ENCODE measurements at places on chromosomes 7 and 10.

DNA sequence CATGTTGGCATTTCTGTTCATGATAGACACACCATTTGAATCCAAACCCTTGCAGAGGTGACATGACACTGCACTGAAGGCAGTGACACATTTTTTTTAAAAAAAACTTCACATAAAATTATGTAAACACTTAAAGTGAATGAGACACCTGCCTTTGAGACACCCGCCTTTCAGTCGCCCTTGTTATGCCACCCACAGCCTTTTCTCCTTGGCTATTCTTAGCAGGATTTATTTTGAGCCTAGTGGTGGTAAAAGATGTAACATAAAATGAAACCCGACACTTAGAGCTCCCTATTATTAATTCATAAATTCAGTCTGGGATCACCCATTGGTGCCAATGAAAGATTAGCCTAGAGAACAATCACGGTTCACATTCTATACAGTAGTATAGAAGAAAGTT lies 161.3 kb downstream of the DYNC1I1 start:
- DNase-seq = no peak

DNA sequence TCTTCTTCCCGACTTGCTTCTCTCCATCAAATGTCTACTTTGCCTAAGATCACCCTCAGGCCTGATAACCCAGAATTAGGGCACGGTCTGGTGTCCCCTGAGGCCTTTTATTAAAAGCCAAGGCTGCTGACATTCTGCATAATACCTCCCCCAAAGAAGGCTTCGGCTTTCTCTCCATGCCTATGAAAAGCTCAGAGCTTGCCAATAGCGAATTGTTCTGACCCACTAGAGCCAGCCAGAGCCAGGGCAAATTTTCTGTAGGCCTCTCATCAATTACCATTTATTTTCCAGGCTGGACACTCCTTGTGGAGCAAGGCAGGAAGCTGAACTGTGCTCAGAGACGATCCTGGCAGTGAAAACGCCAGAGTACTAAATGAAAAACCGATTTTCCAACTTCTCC lies 64.3 kb upstream of the ADRB1 start:
- DNase-seq = no peak

DNA sequence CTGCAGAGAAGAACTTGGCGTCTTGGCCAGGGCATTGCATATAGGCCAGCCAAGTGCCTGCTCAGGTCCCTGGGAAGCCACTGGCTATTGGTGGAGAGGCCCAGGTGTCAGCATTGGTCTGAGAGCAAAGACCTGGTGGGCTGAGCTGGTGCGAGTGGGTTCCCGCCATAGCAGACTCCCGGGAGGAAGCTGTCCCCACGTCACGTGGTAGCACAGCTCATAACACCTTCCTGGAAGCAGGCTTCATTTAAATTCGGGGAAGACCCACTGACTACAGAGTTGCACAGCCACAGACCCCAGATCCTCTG lies 130.5 kb downstream of the WDR37 start:
- no peak for DNase-seq

GRCh38 chr7:19915596-19915995 lies 142.2 kb upstream of the TMEM196 start:
- DNase-seq = no peak

DNA sequence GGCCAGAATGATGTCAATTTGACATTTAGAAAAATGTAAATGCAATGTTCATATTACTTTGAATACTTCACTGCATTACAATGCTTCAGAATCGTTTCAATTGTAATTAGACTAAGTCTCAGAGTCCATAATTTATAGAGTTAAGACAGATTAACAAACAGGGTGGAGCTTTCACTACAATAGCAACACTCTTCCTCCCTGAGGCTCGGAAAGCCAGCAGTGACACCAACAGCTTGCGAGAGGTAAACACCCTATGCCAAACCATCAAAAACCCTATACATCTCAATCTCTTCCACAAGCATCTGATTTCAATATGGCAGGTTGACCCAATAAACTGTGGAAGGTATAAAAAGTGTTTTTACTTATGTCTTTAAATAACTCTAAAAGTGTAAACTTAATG lies 72.2 kb downstream of the DOCK4 start:
- DNase-seq = no peak

DNA sequence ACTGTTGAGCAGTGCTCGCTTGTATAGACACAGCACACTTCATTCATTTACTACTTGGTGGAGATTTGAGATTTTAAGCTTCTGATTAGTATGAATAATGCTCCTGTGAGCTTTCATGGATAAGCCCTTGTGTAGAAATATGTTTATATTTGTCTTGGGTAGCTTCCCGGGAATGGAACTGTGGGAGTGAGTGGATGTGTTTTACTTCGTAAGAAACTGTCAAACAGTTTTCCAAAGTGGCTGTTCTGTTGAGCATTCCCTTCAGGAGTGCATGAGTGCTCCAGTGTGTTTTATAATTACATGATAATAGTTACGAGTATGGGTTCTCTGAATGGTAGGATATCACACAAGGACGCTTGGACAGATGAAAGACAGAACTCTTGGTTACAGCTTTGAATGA lies 49.4 kb downstream of the VWC2 start:
- DNase-seq = no peak

DNA sequence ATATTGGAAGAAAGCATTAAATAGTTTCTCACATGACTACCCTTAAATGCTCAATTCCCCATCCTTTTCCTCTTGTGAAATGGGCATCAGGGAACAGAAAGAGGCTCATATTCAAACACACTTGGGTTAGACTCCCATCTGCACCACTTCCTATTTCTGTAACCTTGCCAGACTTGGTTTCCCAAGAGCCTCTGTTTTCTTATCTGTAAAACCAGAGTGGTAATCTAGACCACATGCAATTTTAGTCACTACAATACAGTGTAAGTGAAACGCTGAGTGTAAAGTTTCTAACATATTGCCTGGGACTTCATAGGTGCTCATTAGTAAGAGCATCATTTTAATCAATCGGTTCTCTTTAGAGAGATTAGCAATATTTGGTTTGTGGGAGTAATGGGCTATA lies 136.3 kb downstream of the SORCS1 start:
- no peak for DNase-seq

DNA sequence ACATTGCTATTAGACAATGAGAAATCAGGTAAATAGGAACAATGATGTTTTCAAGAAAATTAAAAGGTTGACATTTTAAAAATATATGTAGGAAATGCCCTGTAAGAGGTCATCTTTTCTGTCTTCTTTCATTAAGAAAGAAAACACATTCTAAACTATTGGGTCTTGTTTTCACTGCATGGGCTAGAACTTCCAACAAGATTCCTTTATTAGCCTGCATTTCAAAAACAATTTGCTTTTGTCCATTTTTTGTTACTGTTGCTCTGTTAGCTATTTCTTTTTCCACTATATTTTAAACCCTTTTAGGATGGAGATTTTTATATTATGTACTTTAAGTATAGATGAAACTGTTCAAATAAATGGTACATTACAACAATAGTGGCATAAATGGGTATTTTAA lies 9.2 kb downstream of the REEP3 start:
- no peak for DNase-seq

DNA sequence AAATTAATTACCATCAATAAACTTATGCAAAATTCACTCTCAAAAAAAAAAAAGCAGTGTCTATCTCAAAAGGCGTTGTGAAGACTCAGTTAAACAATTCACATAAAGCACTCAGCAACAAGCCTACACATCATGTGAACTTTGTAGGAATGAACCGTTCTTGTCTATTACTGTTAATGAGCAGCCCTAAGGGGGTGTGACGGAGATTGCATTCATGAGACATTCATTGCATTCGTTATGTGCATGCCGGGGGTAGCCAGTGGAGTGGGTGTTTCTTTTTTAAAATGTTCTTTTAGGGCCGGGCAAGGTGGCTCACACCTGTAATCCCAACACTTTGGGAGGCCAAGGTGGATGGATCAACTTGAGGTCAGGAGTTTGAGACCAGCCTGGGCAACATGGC lies 193.0 kb downstream of the PRPF18 start:
- no peak for DNase-seq

- no peak for DNase-seq
These were observed 112.0 kb downstream of the NPTX2 start for GRCh38 chr7:98729121-98729520.

DNA sequence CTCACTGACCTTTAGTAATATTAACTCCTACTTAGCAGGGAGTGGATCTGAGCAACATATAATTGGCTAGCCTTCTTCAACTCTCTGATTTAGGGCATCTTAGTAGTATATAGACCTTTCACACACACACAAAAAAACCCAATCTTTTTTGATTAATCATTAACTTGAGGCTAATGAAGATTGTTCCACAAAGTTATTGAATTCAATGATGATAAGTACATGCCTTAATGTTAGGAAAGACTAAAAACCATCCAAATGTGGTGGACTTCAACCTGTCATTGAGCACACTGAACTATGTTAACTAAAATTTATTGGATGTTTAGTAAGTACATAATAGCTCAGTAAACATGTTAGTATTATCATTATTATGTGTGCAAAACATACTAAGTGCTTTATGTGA lies 179.4 kb upstream of the SLC25A13 start:
- DNase-seq = no peak

DNA sequence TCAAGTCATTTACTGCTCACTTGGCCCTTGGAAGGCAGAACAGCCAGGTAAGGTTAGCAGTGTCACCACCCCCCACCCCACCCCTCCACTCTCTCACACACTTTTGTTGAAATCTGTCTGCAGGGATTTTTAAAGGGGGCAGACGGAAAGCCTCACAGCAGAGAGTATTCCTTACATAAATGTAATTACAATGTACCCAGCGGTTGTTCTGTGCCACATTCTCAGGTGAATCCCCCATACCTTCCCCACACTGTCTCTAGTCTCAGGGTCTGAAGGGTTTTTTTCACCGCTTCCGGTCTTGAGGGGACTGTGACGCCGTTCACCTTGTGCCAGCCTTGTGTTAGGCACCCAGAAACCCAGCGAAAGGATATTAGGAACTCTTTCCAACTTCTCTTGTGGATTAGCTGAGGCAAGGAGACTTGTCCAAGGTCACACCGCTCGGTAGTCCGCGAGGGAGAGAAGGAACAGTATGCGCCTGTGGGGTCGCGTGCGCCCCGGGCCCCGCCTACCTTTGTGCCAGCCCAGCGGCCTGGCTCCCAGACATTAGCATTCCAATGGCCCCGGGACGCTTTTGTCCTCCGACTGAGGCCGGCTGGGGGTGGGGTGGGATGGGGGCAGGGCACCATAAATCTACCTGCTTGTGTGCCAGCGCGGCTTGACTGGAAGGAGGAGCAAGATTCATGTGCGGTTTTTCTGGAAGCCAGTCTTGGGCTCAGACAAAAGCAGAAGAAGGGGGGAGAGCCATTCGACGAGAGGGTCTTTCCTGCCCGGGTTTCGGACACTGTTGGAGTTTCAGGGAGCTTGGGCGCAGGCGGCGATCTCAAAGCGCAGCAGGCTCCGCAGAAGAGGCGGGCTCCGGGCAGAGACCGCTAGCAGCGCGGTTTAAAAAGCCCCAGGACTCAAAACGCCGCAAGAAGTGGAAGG lies 4.5 kb downstream of the NEUROG3 start:
- no peak for DNase-seq

DNA sequence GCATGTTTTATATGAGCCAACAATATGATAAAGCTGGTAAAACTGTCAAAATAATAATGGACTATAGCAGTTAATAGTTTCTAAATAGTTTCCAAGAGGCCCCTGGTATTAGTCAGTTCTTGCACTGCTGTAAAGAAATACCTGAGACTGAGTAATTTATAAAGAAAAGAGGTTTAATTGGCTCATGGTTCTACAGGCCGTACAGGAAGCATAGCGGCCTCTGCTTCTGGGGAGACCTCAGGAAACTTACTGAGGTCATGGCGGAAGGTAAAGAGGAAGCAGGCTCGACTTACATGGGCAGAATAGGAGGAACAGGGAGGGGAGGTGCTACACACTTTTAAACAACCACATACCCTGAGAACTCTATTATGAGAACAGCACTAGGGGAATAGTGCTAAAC lies 104.6 kb downstream of the PPP1R9A start:
- no peak for DNase-seq

DNA sequence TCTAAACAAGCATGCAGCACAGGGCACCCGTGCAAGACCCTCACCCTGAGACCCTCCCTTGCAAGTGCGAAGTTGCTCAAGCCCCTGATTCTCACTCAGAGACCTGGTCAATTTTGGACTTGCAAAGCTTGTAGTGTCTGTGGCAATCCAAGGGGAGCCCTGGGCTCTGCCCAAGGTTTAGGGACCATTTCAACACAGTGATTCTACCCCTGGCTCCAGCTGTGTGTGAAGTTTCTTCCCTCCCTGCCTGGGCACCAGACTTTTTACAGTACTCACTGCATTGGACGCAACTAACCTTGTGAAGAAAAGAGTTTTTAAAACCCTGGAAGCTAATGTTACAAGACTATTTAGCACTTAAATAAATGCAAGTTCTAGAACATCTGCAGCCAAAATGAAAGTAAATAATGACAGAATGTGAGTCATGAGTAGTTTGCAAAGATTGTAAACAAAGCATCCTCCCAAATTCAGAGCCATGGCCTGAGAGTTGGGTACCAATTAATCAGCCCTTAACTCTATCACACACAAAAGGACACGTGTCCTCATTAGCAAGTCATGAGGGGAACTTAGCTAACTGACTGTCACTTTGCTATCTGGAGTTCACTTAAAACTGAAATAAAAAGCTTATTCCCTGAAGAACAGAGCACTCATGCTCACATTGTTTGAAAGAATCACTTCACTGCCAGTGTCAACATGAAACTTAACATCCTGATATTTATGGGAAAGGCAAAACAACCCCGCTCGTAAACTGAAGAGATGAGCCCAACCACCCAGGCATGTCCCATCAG lies 48.1 kb downstream of the RGS10 start:
- no peak for DNase-seq

GRCh38 chr7:26250239-26250638 lies 41.4 kb upstream of the SNX10 start:
- DNase-seq = no peak

GRCh38 chr10:119119400-119119799 lies 15.5 kb downstream of the DENND10 start:
- DNase-seq = no peak

DNA sequence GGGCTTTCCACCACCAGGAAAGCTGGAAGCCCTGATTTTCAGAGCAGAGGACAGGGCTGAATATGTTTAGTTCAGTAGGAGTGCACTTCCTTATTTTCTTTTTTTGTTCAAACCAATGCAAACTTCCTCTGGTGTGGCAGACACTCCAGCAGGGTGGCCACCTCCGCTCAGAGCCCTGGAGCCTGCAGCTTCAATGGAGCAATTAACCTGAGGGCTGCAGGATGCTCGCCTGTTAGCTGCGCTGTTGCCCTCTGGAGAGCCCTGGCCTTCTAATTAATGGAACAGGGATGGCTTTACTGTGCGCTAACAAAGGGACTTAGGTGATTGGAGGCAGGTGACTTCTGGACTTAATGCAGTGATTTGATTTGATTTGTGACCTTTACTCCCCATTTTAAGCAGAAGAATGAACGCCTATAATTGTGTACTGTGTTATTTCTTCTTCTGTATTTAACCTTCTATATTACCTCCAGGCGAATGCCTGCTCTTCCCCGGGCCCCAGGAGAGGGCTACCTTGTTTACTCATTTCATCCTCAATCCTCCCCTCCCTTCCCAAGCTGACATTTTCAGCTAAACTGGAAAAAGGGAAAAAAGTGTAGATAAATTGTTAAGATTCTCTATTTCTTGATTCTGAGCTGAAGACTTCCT lies 123.0 kb upstream of the CTBP2 start:
- no peak for DNase-seq
